Activated naive CD4-positive, alpha-beta T cell (primary cell): ENCODE measurements at places on chromosomes 5 and 9.

- DNase-seq = no peak
Observed at GRCh38 chr9:90100014-90100413, 495.2 kb downstream of the GADD45G start.

GRCh38 chr5:83530193-83530592, 58.6 kb downstream of the VCAN start:
- DNase-seq = no peak

- DNase-seq = no peak
Observed at GRCh38 chr5:54186912-54187445, 123.4 kb downstream of the ARL15 start.

DNA sequence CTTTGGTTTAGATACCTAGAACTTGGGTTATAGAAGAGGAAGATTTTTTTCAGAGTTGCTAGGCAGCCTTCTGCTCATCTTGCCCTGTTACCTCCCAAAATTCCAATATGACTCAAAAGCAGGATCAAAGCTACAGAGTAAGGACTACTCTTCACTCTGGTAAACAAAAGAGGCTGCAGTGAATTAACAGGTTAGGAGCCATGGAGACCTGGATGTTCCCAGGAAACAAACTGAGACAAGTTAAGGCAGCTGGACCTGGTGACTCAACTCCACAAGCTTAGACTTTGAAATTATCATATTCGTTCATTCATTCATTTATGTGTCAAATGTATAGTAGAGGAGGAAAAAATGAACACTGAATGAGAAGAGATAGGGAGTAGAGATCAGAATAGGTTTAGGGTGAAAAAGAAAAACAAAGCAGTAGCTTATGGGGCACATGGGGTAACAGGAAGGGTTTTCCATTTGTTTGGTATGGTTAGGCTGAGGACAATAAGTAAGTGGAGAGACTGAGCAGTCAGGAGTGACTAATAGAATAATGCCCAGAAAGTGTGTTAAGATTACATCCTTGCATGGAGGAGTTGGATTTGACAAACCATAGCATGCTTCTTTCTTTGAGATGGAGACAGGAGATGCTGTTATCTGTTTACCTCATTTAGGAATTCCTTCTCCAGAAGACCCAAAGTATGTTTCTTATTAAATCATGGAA, 464.0 kb upstream of the ZNF608 start:
- DNase-seq = no peak

GRCh38 chr9:91995000-91995655, 45.1 kb upstream of the ROR2 start:
- DNase-seq = no peak

GRCh38 chr9:87464110-87464991, 33.3 kb upstream of the DAPK1 start:
- DNase-seq = no peak

DNA sequence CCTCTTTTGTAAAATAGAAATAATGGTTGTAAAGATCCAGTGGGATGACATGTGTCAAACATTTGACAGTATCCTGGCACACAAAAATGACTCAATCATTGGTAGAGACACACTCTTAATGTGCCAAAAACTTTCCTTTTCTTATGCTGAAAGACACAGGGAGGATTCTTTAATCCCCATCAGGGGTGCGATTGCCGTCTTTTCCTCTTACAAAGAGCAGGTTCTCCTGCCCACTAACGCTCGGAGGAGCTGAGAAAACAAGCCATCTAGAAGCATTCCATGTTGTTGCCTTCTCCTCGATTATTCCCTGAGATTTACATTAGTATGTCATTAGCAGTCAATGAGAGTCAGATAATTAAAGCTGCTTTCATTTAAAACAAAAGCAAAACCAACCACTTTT, 342.6 kb upstream of the CCNH start:
- no peak for DNase-seq

DNA sequence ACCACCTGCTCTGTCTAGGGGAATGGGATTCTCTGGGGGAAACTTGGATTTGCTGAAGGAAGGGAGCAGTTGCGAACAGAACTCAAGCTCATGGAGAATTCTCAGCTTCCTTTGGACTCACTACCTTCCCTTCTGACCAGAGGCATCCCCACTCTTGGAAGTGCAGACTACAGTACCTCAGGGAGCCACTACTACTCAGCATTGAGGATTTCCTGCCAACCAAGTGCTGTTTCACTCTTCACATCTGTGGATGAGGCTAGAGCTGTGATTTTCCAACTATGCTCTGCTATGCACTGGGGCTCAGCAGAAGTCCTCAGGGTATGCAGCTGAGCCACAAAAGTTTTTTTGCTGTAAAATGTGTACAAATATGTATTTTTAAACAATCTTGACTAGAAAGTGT, 43.9 kb downstream of the MACROH2A1 start:
- DNase-seq = no peak

DNA sequence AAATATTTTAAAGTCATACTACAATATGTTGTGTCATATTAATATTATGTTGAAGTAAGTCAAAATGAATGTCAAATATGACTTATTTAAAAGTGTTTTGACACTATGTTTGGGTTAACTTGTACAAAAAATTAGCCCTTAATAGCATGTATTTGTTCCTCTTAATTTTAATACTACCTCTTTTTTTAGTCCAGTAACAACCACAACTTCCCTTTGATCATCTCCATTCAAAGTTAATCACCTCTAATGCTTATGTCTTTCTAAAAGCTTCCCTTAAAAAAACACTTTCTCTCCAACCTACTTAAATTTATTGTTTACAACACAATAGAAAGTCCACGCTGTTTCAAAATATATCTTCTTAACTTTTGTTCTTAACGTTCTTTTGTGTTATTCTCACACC, 9.6 kb downstream of the SLCO4C1 start:
- DNase-seq = no peak

DNA sequence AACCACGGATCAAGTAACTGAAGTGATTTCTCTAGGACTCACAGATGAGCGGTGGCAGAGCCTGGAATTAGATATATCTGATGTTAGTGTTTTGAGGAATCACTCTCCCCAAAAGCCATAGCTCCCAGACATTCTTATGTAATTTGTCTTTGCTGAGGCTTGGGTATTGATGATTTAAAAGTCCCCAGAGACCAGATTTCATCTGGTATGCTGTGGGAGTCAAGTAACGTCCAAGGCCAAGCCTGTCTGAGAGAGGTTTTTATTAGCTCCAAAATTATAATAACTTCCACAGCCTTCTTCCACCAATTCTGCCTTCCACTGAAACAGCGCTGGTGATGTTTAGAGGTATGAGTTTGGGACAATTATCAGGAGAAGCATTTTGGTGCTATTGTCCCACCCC, 21.3 kb upstream of the KCNIP1 start:
- no peak for DNase-seq

DNA sequence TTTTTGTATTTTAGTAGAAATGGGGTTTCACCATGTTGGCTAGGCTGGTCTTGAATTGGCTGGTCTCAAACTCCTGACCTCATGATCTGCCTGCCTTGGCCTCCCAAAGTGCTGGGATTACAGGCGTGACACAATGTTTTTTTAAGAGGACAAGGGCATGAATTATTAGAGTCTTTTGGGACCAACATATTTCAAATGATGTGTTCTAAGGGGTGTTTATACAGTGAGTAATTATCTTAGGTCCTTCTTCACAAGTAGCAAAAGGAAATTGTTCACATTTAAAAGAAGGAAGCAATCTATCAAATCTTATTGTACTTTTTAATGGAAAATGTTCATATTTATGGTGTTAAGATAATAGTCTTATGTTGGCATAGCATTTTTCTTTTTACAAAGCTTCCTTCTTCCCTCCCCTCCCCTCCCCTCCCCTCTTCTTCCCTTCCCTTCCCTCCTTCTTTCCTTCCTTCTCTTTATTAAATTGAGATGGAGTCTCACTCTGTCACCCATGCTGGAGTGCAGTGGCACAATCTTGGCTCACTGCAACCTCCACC, 6.7 kb downstream of the GNG10 start:
- no peak for DNase-seq

DNA sequence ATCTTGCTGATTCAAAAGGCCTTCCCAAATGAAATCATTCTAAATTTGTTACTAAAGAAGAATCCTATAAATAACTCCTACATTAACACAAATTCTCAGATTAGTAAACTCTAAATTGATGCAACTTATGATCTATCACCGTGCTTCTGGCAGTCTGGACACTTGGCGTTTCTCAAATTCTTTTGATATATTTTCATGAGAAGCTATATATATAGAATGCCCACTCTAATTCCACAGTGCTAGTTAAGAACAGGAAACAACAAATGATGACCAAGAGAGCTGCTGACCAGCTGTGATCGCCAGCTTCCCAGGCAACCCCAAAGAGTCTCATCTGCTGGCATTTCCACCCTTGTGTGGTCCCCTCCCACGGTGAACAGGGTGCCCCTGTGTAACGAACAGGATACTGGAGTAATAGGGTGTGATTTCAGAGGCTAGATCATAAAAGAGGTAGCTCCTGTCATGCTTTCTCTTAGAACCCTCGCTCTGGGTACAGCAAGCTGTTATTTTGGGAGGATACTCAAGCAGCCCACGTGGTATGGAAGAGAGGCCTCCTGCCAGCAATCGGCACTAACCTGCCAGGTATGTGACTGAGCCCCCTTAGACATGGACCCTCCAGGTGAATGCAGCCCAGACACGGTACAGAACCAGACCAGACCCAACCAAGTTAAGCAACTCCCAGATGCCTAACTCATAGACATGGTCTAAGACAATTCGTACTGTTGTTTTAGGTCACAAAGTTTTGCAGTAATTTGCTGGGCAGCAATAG, 64.7 kb downstream of the CDC14B start:
- no peak for DNase-seq

GRCh38 chr5:105917189-105917588, 1753.5 kb downstream of the EFNA5 start:
- DNase-seq = no peak

DNA sequence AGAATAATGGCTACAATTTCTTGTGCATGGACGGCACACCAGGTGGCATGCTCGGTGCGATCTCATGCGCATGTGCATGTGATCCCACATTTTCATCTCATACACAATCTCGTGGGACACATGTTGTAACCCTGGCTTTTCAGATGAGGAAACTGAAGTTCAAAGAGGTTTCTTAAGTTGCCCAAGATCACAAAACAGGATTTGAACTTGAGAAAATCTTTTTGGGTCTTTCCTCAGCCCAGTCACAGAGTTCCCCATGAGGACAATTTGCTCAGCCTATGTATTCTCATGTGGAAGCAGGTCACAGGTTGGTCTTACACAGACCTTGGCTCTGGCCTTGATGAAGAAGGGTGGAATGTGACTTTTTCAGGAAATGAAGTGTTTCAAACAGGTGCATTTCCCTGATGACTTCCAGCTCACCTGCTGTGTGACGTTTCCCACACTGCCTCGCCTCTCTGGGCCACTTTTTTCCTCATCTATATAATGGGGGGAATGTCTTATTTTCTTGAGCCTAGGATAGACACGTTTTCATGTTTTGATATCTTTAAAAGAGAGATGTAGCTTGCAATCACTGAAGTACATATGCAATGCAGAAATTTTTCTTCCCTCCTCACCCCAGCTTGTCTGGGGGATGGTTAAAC, 7.1 kb upstream of the ORM1 start:
- no peak for DNase-seq
